ENCODE measurements at places on chromosomes 1 and 21.

GRCh38 chr1:12771186-12771585 lies 2.4 kb upstream of the PRAMEF12 start:
- no peak for DNase-seq

GRCh38 chr1:202688401-202688800 lies 21.9 kb downstream of the SYT2 start:
- no peak for DNase-seq

- no peak for DNase-seq
These were observed 148.4 kb downstream of the GPATCH2 start for GRCh38 chr1:217482356-217483102.

DNA sequence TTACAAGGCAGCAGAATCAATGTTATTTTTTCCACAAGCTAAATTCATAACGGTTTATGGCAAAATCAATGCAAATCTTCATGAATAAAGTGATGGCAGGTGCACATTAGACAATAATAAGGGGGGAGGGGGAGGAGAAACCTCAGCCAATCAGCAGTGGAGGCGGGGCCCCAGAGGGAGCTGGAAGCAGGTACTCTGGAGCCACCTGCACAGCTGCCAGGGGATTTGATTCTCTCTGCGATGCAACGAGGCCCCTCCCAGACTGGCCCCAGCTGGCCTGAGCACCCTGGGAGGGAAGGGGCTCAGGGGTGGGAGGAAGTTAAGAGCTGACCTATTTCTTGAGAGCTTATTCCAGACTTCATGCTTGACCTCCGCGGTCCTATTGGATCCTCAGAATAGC lies 127.8 kb upstream of the IGSF21 start:
- DNase-seq = no peak

DNA sequence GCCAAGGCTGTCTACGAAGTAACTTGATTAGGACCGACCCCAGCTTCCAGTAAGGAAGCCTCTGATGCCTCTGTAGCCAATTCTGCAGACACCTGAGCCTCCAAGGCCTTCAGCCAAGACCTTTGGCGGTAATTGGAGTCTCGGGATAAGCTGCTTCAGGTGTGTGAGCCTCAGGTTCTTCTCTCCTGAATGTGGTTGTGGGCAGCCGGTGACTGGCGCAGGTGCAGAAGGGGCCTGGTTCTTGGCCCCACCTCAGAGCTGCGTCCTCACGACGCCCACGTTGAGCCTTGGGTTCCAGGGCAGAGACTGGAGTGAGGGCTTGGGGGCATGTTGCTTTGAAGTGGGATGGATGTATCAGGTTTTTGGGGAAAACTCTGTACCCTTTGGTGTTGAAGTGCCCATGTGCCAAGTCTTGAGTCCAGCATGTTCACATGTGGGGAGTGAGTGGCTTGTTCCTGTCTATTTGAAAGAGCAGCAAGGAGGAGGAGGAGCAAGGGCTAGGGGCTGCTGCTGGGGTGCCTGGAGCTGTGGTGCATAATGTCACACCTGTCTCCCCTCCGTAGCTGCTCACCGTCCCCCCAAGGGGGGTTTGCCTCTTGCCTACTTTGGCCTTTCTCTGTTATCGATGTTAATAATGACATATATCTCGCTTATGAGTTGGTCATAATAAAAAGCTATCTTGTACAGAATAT lies 1.4 kb downstream of the PSEN2 start:
- DNase-seq = no peak

- DNase-seq = no peak
These were observed 1.2 kb upstream of the EXTL1 start for GRCh38 chr1:26020330-26020768.

DNA sequence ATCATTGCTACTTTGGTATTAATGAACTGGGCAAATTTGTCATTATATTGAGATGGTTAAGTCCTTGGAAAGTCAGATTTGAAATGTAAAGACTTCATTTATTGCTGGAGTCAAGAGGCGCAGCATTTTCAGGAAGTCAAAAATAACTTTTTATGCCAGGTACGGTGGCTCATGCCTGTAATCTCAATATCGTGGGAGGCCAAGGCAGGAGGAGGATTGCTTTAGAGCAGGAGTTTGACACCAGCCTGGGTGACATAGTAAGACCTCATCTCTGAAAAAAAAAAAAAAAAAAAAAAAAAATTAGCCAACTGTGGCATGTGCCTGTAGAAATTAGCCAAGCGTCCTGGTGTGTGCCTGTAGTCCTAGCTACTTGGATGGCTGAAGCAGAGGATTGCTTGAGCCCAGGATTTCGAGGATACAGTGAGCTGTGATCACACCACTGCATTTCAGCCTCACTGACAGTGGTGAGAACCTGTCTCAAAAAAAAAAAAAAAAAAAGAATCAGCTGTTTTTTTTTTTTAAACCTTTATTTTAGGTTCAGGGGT lies 5.5 kb downstream of the HIPK1 start:
- no peak for DNase-seq

GRCh38 chr1:162153374-162153773 lies 83.9 kb downstream of the NOS1AP start:
- no peak for DNase-seq

GRCh38 chr1:35243691-35244090 lies 24.8 kb upstream of the ZMYM4 start:
- DNase-seq = no peak

GRCh38 chr1:30748699-30749401 lies 8.7 kb downstream of the LAPTM5 start:
- DNase-seq = no peak

DNA sequence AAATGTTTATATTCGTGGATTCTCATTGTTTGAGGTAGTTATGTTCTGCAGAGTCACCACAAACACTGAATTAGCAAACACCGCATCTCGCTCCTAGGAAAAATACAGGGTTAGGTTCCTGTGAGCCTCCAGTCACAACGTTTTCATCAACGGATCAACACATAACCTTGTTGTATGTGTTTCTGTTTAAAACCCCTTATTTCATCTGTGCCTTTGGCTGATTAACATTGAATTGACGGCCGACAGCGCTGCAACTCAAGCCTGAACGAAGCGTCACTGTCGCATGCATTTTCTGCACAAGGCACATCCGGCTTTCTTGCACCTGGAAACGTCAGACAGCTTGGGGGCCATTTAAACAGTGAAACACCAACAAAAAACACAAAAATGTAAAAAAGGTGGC lies 8.4 kb downstream of the SLC45A1 start:
- DNase-seq = no peak

GRCh38 chr1:16340673-16341072 lies 11.6 kb downstream of the FBXO42 start:
- no peak for DNase-seq

- no peak for DNase-seq
These were observed 38.0 kb upstream of the RASAL2 start for GRCh38 chr1:178055779-178056471.

DNA sequence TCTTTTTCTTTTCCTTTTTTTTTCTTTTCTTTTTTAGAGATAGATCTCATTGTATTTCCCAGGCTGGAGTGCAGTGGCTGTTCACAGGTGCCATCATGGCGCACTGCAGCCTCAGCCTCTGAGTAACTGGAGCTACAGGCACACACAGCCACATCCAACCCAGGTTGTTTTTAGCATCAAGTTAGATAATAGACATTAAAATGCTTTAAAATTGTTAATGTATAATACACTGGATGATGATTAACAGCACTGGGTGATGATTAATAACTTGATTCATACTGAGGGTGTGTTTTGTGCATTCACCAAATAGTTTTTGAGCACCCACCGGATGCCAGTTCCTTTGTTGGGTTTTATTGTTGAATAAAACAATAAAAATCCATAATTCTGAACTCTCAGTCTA lies 75.2 kb downstream of the BEND5 start:
- DNase-seq = no peak

DNA sequence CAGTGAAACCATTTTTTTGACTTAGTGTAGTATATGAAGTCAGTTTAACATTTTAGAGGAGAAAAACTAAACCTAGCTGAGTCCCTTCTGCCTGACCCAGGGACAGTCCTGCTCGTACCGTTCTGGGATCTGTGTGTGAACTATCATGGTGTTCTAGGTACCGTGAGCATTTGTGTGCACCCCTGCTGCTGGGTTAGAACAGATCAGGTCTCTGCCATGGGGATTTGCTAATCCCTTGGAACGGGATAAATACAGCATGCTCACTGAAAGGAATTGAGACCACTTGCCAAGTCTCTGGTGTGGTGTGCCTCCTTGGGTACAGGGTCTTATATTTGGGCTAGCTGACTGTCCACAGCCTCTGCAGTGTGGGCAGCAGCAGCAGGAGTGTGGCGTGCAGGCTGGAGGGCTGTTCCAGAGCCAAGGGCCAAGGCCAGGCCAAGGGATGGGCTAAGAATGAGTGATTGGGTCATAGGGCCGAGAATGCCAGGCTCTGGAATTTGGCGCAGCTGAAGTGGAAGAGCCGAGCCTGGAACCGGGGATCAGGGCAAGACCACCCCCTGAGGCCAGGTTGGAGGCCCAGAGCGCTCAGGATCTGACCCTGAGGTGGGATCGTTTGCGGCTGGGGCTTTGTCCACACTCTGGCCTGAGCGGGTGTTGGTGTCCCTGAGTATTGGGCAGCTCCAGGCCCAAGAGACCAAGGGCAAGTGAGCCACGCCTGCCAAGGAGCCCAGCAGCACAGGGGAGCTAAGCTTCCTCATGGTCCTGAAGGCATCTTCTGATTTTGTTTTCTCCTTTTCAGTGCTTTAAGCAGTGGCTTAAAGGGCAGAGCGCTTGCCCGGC lies 66.3 kb downstream of the VPS26C start:
- no peak for DNase-seq

DNA sequence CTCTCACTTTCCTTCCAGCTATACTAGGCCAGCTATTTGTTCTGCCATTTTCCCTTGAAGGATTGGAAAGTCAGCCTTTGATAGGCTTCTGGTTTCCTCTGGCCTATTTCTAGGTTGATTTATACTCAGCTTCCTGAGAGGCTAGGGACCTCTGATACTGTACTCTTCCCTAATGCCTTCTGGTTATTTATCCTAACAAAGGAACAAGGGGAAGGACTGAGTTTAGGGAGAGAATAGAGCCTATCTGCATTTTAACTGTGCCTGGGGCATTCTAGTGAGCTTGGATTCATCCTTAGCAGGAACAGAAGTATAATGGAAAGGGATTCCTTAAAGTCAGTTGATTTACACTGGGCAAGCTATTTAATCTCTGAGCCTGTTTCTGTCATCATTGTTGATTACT lies 11.8 kb upstream of the TMEM39B start:
- DNase-seq = no peak

- no peak for DNase-seq
These were observed 40.5 kb downstream of the GLIS1 start for GRCh38 chr1:53698384-53698980.

DNA sequence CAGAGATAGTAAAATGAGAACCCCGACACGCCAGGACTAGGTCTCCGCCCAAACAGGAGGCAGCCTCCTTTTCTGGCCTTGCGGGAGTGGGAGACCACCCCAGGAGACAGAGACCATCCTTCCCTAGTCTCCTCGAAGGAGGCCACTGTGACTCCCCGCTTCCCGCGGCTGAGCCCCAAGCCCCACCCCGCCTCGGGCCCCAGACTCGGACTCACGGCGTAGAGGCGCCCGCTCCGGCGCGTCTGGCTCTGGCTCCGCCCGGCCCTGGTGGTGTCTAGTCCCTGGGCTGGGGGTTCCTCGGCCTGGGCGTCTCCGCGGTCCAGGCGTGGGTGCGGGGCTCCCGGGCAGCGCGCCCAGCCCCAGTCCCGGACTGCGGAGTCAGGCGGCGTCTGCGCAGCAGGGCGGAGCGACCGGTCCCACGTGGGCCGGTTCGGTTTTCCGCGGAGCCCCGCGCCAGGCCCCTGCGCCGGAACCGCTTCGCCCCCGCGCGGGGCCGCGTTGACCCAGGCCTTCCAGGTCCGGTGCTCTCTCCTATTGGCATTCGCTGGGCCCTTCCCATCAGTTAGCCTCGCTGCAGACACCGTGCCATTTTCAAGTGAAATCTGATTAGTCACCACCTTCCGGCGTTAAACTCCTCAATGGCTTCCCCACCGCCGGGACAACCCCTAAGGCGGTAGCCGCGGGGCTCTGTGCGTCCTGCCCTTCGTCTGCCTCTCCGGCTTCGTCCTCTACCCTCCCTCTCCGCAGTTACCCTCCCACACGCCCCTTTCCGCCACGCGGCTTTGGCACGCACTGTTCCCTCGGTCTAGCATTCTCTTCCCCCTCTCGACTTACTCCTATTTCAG lies at the start of gene C1orf216:
TSS of gene C1orf216 (minus strand) at position 393 of the 845 bp plus-strand sequence. CDS start 2,563 bp downstream, outside the sequence.
- DNase-seq = peak; percentile 69

All from T1000 (cell line).